Activated naive CD8-positive, alpha-beta T cell treated with anti-CD3 and anti-CD28 coated beads, Interleukin-2, amount 10 ng/mL, durations not matched to agents 7 days and 5 days (primary cell): ENCODE measurements at places on chromosomes 11 and 22. TPM values are rescaled to one million over a fixed set of nuclear protein-coding genes. Genes with fewer than 3 reads are reported as not detected.
A peak's percentile ranks its signal among the peaks of the same experiment; 100 is the strongest.

Gene SLC1A2
- total RNA-seq, result not detected

DNA sequence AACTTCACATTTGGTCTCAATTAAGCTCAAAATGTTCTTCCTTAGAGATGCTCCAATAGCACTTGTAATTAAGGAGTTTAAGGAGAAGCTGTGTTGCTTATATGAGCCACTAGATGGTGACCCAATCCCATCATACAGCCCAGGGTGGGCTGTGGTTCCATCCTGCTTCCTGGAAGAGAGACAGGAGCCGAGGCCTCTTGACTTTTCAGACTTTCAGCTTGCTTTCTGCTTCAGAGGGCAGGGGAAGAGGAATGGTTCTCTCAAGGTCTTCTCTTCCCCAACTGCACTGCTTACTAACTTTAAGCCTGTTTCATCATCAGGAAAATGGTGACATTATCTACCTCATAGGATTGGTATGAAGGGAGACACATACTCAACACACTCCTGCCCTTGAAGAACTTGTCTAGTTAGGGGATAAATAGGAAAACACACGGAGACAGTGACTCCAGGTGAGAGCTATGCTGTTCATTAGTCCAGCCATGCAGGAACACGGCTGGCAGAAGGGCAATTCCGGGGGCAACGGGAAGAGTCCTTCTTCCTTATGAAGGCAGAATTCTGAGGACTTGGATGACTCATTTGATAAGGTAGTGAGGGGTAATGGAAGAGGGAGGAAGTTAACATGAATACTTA, 20.1 kb downstream of the TMEM218 start:
- H3K4me3 ChIP-seq, result no peak overlapping the region
- no peak for DNase-seq
- H3K36me3 ChIP-seq, result peaks cover 2% of the 10 kb centered on the region
- peaks cover 9% of the 10 kb centered on the region for H3K4me1 ChIP-seq
- H3K27ac ChIP-seq, result no peak overlapping the region

Gene SIDT2
- total RNA-seq, result 35.0 TPM

Gene OR5M10
- not detected for total RNA-seq

DNA sequence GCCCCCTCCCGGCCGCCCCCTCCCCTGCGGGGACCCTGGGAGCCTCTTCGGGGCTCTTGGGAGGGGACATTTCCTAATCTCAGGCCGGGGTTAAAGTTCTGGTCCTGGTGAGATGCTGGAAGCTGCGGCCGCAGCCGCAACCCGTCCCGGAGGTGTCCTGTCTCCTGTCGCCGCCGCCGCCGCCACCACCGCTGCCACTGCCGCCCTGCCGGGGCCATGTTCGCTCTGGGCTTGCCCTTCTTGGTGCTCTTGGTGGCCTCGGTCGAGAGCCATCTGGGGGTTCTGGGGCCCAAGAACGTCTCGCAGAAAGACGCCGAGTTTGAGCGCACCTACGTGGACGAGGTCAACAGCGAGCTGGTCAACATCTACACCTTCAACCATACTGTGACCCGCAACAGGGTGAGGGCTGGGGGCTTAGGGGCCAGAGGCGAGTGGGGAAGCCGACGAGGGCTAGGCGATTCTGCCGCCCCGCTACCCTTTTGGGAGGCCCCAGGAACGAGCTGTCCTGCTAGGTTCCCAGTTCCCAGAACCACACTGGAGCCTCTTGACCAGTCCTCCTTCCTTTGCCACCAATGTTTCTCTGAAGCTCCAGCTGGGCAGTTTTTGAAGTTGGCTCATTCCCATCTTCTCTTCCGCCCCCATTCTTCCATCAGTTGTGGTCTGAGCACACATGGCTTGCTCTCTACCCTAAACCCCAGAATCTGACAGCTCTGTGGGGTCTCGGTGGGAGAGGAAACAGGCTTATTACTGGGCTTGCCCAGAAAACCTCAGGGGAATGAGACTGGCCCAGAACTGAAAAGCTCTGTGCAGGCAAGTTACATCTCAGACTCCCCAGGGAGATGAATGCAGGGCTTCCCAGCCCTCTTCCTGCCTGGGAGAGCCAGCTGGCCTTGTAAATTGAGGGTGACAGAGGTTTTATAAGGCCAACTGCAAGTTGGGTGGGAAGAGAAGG, 781 bp downstream of the SIDT2 start:
- peak overlapping the region; percentile 93 for H3K4me3 ChIP-seq
- no peaks in the 10 kb centered on the region for H3K36me3 ChIP-seq
- no peaks in the 10 kb centered on the region for H3K27me3 ChIP-seq

- no peaks in the 10 kb centered on the region for H3K36me3 ChIP-seq
- H3K27me3 ChIP-seq, result no peaks in the 10 kb centered on the region
Measured at GRCh38 chr22:24265734-24266133, 4.9 kb upstream of the SPECC1L start.

GRCh38 chr11:21909145-21909544, 283.7 kb upstream of the ANO5 start:
- H3K4me3 ChIP-seq, result no peak overlapping the region
- H3K4me1 ChIP-seq, result no peaks in the 10 kb centered on the region
- H3K36me3 ChIP-seq, result no peaks in the 10 kb centered on the region

DNA sequence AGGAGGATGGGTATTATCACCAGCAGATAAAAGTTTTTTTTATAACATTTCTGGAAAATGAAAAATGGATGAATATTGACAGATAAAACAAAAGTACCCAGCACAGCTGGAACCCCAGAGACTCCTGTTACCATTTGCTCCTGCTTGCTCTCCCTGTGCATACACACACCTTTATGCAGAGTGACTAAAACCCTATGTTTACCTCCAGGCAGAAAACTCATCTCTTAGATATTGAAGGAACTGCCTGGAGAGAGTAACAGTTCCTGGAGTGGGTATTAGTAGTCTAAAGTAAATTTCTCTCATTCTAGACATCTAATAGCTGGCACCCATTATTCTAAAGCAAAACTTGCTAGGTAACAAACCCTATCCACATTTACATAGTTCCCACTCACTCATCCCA, 38.0 kb downstream of the CYP2R1 start:
- no peak overlapping the region for H3K4me3 ChIP-seq
- no peak overlapping the region for H3K27ac ChIP-seq

Gene OOSP4B
- total RNA-seq, result not detected

DNA sequence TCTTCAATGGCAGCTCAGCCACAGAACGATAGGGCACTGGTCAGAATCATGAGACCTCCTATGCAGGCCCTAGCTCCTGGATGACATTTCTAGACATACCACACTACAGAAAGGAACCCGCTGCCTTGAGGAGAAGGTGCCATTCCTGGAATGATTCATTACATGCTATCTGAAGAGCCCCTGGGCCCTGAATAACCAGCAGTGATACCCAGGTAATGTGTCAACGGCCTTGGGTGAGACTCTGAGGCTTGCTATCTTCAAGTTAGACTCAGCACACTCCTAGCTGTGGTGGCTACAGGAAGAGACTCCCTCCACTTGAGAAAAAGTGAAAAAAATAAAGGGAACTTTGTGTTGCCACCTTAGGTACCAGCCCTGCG, 161.2 kb upstream of the GRIA4 start:
- H3K36me3 ChIP-seq, result no peaks in the 10 kb centered on the region
- H3K4me3 ChIP-seq, result no peak overlapping the region
- no peaks in the 10 kb centered on the region for H3K4me1 ChIP-seq

Gene PATE2
- total RNA-seq, result not detected

Gene KDM4D
- total RNA-seq, result 1.3 TPM

DNA sequence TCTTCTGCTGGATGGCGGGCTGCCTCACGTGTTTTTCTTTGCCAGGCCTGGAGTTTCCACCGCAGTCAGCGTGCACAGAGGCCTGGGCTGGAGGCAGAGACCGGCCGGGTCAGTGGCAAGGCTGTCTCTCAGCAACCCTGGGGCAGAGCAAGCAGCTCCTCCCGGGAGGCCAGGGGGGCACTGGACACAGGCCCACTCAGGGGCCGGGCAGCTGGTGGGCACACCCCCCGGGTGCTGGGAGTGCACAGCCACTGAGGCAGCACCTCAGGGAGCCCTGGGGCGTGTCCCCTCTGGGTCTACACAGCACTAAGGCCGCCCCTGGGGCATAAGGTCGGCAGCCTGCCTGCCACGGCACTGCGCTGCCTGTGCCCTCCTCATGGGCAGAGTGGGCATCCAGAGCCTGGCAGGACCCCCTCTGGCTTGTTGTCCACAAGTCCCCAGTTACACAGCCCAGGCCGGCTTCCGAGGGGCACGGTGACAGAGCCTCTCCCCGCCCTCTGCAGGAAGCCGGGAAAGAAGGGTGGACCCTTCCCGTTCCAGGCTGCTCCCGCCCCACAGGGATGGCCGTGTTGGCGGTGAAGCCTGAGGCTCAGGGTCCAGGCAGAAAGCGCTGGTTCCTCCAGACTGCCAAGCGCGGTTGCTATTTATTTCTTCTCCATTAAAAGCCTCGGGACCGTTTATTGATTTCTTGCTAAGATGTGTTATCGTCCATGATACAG, 18.5 kb upstream of the TH start:
- H3K27ac ChIP-seq, result no peak overlapping the region
- DNase-seq, result no peak
- peaks cover 6% of the 10 kb centered on the region for H3K27me3 ChIP-seq
- peaks cover 3% of the 10 kb centered on the region for H3K4me1 ChIP-seq

DNA sequence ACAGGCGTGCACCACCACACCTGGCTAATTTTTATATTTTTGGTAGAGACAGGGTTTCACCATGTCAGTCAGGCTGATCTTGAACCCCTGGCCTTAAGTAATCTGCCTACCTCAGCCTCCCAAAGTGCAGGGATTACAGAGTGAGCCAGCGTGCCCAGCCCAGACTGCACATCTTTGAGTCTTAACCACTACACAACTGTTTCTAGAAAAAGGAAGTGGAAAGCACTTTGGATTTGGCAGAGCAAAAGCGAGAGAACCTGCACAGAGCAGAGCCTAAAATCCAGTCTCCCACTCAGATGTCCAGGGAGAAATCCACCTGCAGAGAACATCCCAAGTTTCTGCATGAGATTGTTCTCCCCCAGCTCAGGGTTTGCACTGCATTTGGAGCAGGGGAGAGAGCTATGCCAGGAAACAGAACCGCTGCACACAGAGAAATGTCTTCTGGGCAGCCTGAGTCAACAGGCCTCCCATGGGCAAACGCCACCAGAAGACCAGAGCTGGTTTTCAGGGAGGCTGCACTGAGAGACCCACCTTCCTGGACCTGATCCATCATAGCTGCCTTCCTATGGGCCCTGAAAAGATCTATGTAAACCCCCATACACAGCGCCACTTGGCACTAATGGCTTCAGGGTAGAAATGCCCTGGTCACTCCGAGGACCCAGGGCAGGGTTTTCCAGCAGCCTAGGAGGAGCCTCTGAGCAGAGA, 54.0 kb downstream of the RPUSD4 start:
- no peaks in the 10 kb centered on the region for H3K36me3 ChIP-seq
- no peak for DNase-seq
- peaks cover 14% of the 10 kb centered on the region for H3K27me3 ChIP-seq

Gene GPHA2
- total RNA-seq, result not detected

- H3K4me3 ChIP-seq, result no peak overlapping the region
- H3K4me1 ChIP-seq, result peaks cover 9% of the 10 kb centered on the region
- no peaks in the 10 kb centered on the region for H3K27me3 ChIP-seq
- peaks cover 19% of the 10 kb centered on the region for H3K36me3 ChIP-seq
Measured at GRCh38 chr11:959608-960007, 33.9 kb downstream of the AP2A2 start.

- H3K27ac ChIP-seq, result no peak overlapping the region
- peaks cover 1% of the 10 kb centered on the region for H3K36me3 ChIP-seq
- H3K27me3 ChIP-seq, result peaks cover 27% of the 10 kb centered on the region
- no peak overlapping the region for H3K4me3 ChIP-seq
- no peak for DNase-seq
Measured at GRCh38 chr11:8794126-8794525, 111.5 kb downstream of the RPL27A start.

GRCh38 chr22:50280708-50281383, 10.7 kb upstream of the MAPK11 start:
- no peak overlapping the region for H3K27ac ChIP-seq
- H3K4me1 ChIP-seq, result no peaks in the 10 kb centered on the region
- no peaks in the 10 kb centered on the region for H3K27me3 ChIP-seq
- peaks cover 1% of the 10 kb centered on the region for H3K36me3 ChIP-seq
